ENCODE measurements at places on chromosomes 1 and 21. TPM values are rescaled to one million over a fixed set of nuclear protein-coding genes. Genes with fewer than 3 reads are reported as not detected.

The PTPRF gene
- total RNA-seq: 202 TPM

The ZNF648 gene
- not detected for total RNA-seq

The PRAMEF18 gene
- not detected for total RNA-seq

The CD160 gene
- not detected for total RNA-seq

The KCNJ9 gene
- total RNA-seq: 0.13 TPM

The ADAMTS1 gene
- 100 TPM for total RNA-seq

The ASCL5 gene
- total RNA-seq: under 0.01 TPM

The IGSF21 gene
- total RNA-seq: not detected

The SYCP1 gene
- not detected for total RNA-seq

The HRNR gene
- total RNA-seq: under 0.01 TPM

The SPRR5 gene
- not detected for total RNA-seq

The RNU1-4 gene
- 2,323 TPM for total RNA-seq

The ESRRG gene
- not detected for total RNA-seq

The PRMT6 gene
- 11.3 TPM for total RNA-seq

The SCMH1 gene
- 5.0 TPM for total RNA-seq

The KRTAP21-2 gene
- not detected for total RNA-seq

The SEC16B gene
- total RNA-seq: 0.26 TPM

Measured in bronchial epithelial cell (primary cell).